NCI-H2227 treated with DMSO at 0.1 percent for 48 hours (cell line): ENCODE measurements at places on chromosomes 11 and 22.

- DNase-seq = no peak
These were observed 21.1 kb downstream of the MS4A6E start for GRCh38 chr11:60348116-60348515.

DNA sequence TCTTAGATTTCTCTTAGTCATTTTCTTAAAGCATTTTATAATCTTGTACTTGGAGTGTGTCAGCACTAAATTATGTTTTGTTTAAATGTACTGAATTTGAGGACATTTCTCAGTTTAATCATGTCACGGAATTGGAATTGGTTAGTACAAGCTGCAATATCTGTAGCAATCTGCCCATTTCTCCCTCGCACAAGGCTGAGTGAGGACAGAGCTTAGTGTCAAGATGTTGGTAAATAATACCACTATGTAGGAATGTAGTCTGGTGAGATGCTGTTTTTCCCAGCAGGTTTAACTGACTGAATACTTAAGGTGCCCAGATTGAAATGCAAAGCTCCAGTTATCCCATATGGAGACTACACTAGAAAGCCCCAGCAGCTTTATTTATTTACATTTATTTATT, 30.6 kb downstream of the SREBF2 start:
- no peak for DNase-seq

DNA sequence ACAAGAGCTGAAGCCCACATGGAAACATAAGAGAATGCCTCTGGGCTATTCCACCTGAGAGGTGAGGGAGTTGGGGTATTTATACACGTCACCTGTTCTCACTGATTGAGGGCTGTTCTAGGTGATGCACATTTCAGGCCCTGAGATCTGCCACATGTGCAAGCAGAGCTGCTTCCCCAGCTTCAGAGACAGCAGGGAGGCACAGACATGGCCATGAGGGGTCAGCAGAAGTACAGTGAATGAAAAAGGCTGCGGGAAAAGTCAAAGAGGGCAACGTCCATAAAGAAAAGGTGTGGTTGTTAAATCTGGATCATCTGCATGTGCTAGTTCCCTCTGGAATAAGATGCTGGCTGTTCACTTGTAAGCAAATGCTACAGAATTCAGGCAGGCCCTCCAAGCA, 75.4 kb downstream of the GAB4 start:
- no peak for DNase-seq

- no peak for DNase-seq
These were observed 23.3 kb downstream of the ZBTB16 start for GRCh38 chr11:114082767-114083181.

GRCh38 chr11:108341654-108342053, 118.8 kb downstream of the ATM start:
- no peak for DNase-seq

DNA sequence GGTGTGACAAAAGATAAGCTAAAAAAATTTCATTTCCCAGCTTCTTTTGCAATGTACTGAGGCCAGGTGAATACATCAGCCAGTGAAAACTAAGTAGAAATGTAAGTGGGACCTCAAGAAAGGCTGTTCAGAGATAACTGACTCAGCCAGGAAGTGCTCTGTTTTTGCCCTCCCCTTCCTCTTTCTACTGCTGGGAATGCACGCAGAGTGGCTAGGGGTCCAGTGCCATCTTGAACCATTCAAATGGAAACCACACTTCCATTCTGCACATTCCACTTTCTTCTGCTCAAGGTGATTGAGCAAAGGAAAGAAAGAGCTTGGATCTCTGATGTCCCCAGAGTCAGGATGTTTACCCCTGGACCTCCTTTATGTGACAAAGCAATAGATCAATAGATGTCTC, 27.8 kb upstream of the LMO2 start:
- no peak for DNase-seq

DNA sequence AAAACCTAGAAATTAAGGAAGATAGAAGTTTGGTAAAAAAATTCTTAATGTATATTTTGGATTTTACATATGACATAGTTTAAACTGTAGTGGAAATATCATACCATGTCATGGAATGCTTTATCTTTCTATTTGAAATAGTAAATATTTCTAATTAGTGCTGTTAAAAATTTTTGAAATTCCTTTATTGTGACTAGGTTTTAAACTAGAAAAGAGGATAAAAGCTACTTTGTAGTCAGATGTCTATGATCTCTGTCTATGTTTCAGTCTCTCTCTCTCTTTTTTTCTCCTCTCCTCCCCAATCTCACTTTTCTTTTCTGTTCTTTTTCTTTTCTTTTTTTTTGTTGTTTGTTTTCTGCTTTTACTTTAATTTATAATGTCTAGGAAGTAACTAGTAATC, 226.2 kb downstream of the TMEM135 start:
- no peak for DNase-seq

DNA sequence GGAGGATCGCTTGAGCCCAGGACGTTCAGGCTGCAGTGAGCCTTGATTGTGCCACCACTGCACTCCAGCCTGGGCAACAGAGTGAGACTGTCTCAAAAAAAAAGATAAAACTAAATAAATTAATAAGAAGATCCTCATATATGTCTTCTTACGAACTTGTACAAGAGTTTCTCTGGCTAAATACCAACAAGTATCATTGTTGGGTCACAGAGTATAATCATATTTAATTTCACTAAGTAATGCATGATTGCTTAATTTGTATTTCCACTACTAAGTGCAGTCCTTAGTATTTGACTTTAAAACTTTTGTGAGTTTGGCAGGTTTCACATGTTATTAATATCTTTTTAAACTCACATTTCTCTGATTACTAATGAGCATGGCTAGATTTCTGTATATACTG, 60.9 kb downstream of the PACS1 start:
- DNase-seq = no peak

GRCh38 chr11:45922425-45923082, at the start of gene LARGE2:
Gene LARGE2, plus strand, starts transcription at chr11:45922656. Its CDS starts 227 bp downstream, at chr11:45922883.
- no peak for DNase-seq

DNA sequence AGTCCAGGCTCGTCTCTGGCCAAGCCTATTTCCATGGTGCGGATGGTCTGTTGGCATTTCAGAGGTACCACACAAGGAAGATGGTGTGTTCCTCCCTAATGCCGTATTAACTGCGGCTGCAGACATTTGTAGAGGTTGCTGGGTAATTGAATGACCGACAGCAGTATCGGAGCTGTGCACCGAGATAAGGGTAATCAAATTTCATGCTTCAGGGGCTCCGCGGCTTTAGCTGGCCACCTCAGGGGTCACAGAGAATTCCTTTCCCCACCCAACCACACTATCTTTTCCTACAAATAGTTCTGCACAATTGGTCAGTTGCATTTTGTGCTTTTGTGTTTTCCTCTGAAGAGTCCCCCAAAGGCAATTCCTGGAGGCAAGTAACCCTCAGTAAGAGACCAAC, 297.4 kb downstream of the OPCML start:
- no peak for DNase-seq

DNA sequence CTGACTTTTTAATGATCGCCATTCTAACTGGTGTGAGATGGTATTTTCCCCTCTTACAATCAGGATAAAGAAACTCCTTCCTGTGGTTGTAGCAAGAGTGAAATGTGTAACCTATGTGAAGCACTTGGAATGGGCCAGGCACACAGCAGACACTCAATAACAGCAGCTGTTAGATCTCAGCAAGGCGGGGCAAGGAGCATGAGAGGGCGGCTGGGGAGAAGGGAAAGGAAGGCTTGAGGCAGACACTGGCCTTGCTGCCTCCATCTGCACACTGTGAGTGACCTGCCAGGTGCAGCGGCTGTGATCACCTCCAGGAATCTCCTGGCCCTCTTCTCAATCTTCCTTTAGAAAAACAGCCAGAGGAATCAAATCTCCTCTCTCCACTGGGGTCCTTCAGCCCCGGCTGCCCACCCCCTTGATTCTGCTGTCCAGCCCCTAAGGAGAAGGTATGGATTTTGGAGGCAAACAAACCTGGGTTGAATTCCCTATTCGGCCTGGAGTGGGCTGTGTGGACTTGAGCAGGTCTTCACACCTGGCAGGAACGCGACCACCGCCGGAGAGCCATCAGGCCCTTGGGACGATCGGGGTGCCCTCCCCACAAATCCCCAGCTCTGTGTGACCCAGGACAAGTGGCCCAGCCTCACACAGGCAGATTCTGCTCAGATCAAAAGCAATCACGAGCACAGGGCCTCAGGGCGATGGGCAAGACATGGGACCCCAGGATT, 49.0 kb downstream of the RPUSD4 start:
- DNase-seq = no peak

DNA sequence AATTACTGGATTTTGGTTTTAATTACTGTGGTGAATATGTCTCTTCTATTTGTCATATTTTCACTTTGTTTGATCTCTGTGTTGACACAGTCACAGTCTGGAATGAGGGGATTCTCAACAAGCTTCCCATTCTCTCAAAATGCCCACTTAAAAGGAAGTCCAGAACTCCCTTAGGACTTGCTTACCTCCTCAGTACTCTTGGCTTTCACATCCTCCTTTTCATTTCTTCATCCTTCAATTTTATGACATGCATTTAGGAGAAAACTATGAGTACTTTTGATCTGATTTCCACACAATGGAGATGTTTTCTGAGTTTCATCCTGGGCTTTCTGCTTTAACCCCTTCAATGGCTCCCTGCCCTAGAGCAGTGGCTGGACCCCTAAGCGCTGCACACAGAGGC, 49.3 kb upstream of the FLI1 start:
- no peak for DNase-seq

GRCh38 chr22:25833676-25834075, 91.7 kb downstream of the MYO18B start:
- no peak for DNase-seq

DNA sequence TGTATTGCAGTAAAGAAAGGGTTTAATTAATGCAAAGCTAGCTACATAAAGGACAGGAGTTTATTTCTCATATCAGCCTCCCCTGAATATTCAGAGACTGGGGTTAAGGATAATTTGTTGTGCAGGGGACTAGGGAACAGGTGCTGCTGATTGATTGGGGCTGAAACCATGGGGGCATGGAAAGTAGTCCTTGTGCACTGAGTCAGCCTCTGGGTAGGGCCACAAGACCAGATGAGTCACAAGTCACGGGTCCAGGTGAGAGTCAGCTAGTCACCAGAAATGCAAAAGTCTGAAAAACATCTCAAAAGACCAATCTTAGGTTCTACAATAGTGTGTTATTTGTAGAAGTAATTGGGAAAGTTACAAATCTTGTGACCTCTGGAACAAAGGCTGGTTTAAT, 32.9 kb upstream of the SYT13 start:
- no peak for DNase-seq

GRCh38 chr11:63793161-63793560, 20.1 kb upstream of the SPINDOC start:
- no peak for DNase-seq

DNA sequence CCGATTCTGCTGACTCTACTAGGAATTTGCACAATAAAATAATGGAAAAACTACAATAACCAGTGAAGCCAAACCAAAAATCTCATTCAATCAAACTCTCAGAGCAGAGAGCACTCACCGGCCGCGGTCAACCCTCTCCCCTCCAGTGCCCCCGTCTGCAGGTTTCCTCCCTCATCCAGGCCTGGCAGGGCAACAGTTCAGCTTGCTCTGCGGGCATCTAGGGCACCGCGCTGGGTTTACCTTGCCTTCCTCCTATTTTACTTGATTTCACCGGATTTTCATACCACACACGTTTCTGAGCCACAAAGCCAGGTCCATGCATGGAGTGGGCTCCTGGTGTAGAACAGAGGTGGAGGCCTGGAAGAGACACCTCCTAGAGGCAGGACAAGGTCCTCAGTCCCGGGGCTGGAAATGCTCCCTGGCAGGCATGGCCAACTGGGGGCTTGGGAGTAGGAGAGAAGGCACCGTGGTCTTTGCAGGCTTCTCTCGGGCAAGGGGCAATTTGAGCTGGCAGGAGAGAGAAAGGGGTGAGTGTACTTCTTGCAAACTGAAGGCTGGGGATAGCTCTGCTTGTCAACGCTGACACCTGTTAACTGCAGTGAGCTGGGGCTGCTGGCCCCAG, 938.4 kb downstream of the BRD1 start:
- no peak for DNase-seq

DNA sequence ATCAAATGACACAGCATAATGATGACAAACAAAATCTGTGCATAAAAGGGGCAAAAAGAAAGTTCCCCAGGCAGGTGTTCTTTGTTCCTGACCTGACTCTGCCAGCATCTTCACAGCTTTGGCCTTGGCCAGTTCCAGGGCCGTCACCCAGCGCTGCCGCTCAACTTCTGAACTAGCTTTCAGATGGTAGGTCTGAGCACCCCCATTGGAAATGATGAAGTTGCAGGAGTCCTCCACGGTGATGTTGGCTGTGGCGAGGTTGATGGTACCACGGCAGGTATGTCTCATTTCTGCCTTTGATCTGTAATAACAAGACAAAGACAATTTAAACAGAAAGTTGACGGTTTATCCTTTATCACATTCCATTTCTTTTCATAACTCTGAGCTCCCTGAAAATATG, 5.3 kb downstream of the OSBP start:
- no peak for DNase-seq
